ENCODE measurements at places on chromosomes 7 and 10.

GRCh38 chr7:28586736-28587135, 174.4 kb downstream of the CREB5 start:
- no peak for DNase-seq

DNA sequence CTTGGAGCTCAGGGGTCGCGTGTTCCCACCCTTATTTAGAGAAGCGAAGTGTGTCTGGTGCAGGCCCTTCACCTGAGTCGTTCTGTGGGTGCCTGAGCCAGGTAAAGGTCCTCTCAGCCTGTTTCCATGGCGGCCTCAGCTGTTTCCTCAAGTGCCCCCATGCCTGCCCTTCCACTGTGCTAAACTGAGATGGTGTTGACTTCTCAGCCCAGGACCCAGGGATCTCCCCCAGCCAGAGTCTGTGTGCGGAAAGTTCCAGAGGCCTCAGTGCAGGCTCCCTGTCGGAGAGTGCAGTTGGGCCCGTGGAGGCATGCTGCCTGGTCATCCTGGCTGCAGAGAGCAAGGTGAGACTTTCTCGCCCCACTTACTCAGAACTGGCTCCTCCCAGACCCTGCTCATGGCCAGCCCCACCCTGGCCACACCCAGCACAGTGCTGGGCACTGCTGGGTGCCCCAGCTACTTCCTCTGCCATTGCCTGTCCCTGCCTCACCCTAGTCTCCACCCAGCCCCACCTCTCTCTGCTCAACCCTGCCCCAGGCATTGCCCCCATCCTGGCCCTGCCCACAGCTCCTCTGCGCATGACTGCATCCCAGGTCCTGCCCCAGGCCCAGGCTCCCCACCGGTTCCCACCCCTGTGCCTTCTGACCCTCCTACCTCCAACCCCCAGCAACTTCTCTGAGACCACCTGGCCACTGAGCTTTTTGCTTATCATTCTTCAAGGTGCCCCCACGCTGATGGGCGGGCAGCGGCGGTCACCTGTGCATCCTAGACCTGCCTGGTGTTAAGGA, 20.3 kb downstream of the NACAD start:
- no peak for DNase-seq

DNA sequence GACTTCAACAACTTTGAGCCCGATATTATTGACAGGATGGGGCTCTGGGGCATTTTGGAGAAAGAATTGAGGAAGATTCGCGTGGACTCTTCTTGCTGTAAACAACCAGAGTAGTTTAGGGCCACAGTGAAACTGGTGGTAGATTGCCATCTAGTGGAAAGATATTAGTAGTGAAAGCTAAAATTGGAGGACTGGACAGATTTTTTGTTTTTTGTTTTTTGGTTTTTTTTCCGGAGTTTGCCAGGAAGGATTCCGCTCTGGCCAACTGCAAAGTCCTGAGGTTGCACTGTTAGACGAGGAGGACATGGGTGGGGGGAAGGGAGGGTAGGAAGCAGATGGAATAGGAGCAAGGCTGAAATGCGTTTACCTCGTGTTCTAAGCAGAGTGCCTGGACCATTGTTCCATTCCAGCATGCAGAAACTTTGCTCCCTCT, 11.7 kb downstream of the NOBOX start:
- DNase-seq: no peak

- DNase-seq: no peak
Observed at GRCh38 chr7:155941688-155942087, 129.4 kb upstream of the SHH start.

DNA sequence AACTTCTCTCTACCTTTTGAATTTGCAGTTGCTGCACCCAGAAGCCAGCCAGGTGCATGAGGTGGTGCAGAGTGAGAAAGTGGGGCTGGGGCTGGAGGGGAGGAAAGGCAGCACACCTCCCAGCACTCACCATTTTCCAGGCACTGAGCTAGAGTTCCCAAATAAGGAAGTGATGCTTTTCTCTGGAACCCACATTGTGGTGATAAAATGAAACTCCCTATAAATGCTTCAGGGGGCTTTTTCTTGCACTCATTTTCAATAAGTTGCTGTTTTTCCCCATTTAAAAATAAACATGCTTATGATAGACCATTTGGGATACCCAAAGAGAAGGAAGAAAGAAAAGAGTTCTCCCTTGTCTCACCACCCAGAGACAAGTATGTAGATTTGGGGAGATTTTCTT, 42.8 kb upstream of the TNS3 start:
- DNase-seq: no peak

DNA sequence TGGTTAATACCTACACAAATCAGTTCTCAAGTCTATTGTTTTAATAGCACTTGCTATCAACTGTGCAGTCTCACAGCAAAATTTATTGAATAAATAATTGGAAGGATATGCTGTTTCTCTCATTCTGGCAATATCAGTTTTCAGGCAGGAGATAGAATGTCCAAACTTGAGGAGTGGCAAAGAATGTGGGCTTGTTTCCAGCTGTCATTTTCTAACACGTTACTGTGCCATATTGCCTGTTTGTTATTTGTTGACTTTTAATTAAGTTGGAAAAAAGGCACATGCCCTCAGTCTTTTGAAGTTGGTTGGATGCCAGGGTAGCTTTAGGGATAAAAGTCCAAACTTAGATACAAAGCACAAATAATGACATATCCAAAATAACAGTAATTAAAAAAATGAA, 52.2 kb downstream of the MAGI2 start:
- DNase-seq: no peak

DNA sequence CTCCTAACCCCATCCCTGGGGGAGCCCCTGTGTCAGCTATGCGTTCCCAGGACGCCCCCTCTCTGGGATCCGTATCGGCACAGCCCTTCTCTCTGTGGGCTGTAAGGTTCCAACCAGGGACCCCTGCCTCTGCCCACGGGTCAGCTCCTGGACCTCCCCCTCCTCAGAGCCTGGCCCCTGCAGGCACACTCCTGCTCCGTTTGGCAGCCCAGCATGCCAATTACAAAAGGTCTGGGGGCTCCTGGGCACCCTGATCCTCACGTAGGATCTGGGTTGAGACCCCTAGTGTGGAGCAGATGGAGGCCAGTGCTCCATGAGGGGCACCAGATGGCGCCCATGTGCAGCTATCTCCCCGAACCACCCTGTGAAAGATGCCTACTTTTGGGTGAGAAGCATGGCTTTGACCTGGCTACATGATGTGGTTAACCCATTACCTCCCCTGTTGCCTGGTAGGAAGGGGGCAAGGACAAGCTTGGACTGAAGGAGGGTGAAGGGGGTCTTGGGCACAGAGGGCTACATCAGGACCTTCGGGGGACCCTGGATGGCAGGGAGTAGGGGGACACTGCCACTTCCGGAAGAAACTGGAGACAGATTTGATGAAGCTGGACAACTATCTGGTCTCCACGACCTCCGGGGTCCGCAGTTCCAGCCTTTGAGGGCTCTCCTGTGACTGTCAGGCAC, 9.0 kb downstream of the TACR2 start:
- DNase-seq: no peak

GRCh38 chr10:121580276-121581116, 17.7 kb downstream of the FGFR2 start:
- no peak for DNase-seq

GRCh38 chr7:41183741-41184140, 519.1 kb downstream of the INHBA start:
- no peak for DNase-seq

- no peak for DNase-seq
Observed at GRCh38 chr10:11005725-11006427, 11.8 kb upstream of the CELF2 start.

GRCh38 chr7:156566812-156567549, 73.6 kb upstream of the RNF32 start:
- no peak for DNase-seq

DNA sequence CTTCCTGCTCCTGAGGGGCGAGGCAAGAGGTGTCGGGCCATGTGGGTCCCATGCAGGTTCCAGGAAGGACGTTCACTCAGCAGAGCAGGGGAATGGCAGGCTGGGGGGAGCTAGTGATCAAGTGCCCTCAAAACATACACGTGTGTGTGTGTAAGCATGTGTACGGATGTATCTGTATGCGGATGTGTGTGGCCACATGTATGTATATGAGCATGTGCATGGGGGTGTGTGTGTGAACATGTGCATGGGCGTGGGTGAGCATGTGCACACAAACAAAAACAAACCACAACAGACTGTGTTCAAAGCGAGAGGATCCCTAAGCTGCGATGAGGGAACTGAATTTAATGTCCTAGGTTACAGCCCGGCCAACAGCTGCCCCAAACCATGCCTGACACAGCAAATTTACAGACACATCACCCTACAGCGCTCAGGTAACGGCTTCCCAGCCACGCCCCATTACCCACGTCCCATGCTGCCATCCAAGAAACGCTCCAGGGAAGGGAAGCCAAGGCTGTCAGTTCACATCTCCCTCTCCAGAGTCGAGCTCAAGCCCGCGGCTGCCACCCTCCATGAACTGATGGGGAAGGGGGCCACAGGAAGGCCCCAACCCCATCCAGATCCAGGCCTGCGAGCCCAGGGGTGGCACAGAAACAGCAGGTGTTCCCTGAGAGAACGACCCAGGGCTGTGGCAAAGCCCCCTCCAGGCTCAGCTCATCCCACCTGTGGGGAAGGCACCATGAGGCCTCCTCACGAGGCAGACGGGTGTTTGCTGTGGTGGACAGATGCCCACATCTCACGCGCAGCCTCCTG, 56.6 kb downstream of the PTPRN2 start:
- no peak for DNase-seq

GRCh38 chr7:113636727-113637421, 281.9 kb downstream of the PPP1R3A start:
- no peak for DNase-seq

- DNase-seq: no peak
Observed at GRCh38 chr7:131342864-131343442, 15.3 kb downstream of the MKLN1 start.

GRCh38 chr10:99326871-99327270, 2.3 kb upstream of the CNNM1 start:
- no peak for DNase-seq

DNA sequence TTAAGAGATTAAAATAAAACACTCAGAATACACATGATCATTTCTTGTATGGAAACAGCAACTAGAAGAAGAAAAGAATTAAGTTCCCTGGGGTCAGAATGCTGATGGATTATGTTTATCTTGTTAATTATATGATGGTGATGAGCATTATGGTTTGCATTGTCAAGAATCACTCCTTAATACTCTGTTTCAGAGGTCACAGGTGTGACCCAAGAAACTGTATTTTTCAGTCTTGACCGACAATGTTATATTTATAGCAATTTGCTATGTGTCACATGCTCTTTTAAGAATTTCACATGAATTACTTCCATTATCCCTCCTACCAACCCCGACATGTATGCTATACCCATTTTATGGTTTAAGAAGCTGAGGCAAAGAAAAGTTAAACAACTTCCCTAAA, 2.7 kb upstream of the CHRM2 start:
- no peak for DNase-seq

DNA sequence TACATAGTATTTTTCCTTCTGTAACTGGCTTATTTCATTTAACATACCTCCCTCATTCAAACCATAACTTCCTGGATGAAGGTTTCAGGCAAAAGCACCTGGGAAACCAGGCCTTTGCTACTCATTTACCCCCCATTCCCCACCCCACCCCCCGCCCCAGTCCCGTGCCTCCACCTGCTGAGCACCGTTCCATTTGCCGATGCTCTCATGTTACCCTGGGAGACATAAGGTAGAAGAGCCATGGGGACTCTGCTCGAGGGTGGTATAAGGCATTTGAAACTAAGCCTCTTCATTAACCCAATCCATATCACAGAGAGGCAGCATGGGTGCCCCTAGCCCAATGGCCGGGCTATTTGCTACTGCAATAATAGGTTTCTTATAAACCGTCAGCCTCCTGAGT, 22.2 kb upstream of the MCM10 start:
- no peak for DNase-seq

GRCh38 chr7:48274662-48275061, 103.4 kb downstream of the ABCA13 start:
- no peak for DNase-seq

- DNase-seq: no peak
Observed at GRCh38 chr7:71506822-71507221, 374.9 kb downstream of the GALNT17 start.

- DNase-seq: no peak
Observed at GRCh38 chr7:132603220-132603833, 27.1 kb upstream of the PLXNA4 start.

DNA sequence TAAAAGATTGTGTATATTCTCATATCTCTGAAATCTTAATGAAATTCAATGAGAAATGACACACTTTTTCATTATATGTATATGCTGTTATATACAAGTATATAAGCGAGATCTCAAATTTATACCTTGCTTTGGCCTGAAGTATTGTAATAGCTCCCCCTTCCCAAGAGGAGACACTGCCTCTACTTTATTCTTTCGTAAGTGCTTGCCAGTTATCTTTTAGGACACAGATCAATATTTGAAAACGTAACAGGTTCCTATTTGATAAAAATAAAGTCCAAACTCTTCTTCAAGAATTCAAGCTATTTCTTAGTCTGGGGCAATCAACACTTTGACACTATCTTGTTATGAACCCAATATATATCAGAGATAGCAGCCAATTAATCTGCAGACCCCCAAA, 24.9 kb downstream of the WASL start:
- DNase-seq: no peak

- no peak for DNase-seq
Observed at GRCh38 chr7:84251277-84251781, 56.7 kb upstream of the SEMA3A start.

GRCh38 chr7:156650042-156650441, 9.5 kb downstream of the RNF32 start:
- DNase-seq: no peak

DNA sequence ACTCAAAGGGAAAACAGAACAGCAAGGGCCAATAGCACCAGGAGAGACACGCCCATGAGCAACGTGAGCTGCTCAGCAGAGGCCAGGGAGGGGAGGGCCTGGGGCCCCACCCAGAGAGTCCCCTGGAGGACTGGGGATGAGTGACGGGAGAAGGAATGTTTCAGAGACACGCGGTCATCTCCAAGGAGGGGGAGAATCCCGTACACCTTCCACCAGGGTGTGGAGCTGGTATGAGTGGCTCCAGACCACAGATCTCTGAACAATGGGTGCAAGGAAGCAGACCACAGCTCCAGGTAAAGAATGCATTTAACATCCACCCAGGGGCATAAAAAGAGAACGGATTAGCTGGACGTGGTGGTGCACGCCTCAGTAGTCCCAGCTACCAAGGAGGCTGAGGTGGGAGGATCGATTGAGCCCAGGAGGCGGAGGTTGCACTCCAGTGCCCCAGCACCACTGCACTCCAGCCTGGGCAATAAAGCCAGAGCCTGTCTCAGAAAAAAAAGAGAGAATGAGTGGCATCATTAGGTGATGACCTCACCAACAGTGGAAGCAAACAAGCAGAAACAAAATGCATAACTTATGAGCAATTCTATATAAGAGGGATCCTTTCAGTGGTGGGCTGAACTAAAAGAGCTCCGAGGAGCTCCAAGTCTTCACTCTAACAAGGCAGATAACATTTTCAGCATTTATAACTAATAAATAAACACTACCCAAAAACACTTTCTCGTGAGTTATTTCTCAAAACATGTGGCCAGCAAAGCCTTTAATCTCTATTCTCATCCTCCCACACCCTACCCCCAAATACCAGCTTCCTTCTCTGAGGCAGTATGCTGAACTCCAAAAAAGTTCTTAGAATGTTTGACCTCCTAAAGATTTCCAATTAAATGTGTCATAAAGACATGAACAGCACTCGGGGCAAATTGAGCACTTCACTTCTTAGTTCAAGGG, 12.5 kb downstream of the PSAP start:
- DNase-seq: no peak

- no peak for DNase-seq
Observed at GRCh38 chr10:11930312-11930978, 107.3 kb downstream of the PROSER2 start.
